ENCODE measurements at places on chromosomes 11 and 22.

DNA sequence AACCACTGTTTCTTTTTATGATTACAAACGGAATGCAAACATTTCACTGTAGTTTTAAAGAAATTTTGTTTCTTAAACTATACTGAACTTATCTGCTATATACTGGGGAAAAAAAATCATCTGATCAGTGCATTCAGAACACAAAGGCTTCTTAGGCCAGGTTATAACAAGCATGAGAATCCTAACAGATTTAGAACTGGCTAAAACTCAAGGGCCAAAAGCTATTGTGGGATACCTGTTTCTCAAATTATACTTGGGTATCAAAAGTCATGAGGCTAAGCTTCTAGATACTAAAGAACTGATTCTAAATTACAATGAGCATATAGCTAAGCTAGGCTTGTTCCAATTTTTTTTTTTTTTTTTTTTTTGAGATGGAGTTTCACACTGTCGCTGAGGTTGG lies 29.7 kb upstream of the CHRNA10 start:
- no peak for DNase-seq

DNA sequence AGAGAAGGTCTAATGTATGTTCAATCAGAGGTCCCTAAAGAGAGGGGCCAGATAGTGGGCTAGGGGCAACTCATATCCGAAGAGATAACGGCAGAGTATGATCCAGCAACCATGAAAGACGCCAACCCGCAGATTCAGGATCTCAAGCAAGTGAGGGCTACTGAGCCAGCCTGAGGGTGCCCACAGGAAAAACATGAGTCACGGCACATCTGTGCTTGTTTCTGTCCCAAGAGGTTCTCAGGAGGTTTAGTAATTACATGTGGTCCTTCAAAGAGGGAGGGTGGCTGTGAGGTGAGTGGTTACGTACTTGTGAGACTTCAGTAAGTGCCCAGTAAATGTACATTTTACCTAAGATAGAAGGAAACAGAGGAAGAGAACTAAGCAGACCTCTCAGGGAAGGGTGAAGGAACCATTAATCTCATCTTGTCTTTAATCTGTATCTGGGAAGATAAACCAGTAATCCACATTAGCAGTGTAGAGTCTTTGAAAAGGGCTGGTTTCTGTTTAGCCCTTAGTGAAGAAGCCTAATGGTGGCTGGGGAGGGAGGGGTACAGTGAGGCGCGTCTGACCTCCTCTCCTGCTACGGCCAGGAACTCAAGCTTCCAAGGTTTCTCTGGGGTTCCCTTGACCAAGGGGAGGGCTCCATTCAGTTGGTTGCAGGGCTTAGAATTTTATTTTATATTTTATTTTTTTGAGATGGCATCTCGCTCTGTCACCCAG lies 10.2 kb downstream of the SIRT3 start:
- DNase-seq: no peak

- peak; percentile 18 for DNase-seq
These were observed 265.5 kb upstream of the ISX start for GRCh38 chr22:34800260-34800980.

GRCh38 chr22:24834845-24835570 lies 29.0 kb downstream of the SGSM1 start:
- no peak for DNase-seq

- DNase-seq: no peak
These were observed 59.3 kb upstream of the NECTIN1 start for GRCh38 chr11:119788096-119788883.

DNA sequence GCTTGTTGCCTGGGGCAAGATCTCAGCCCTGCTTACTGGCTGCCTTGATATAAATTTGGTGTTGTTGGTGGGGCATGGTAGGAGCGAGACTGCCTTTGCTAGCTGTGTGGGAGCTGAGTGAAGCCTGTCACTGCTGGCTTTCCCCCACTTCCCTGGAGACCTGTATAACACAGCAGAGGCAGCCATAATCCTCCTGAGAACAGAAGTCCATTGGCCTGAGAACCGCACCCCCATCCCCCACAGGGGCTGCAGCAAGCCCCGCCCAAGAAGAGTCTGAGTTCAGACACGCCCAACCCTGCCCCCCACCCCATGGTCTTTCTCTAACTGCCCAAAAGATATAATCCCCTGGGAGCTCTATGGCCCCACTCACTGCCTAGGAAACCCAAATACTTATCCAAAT lies 39.2 kb upstream of the ARHGAP42 start:
- DNase-seq: no peak

- no peak for DNase-seq
These were observed 86.4 kb upstream of the TBCEL start for GRCh38 chr11:120937501-120937900.

DNA sequence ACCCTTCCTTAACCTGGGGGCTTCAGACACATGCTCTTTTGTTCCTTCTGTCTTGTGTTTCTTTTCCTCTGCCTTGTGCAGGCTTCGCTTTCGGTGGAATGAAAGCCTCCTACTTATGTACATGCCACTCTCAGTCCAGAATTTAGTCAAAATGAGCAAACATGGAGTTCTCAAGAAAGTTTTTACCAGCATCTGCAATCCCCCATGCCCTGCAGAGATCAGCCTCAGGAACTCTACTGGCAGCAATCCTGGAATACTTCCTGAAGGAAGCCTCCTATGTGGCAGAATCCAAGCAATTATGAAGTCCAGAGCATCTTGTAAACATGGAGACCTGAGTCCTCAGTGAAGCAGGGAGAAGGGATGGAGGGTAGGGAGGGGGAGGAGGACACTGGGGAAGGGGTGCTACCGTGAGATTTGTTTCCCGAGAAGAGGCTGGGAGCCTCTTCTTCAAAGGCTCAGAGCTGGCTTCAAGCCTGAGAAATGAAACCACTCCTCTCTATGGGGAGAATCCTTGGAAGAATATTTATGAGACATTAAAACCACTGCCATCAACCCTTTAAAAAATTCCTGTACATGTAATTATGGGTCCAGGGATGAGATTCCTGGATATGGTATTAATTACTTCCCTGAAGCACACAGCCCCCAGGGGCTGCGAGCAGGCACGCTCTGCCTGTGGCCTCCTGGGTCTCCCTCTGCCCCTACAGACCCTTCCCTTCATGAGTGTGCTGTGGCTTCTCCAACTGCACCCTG lies 58.4 kb downstream of the TENM4 start:
- DNase-seq: no peak

DNA sequence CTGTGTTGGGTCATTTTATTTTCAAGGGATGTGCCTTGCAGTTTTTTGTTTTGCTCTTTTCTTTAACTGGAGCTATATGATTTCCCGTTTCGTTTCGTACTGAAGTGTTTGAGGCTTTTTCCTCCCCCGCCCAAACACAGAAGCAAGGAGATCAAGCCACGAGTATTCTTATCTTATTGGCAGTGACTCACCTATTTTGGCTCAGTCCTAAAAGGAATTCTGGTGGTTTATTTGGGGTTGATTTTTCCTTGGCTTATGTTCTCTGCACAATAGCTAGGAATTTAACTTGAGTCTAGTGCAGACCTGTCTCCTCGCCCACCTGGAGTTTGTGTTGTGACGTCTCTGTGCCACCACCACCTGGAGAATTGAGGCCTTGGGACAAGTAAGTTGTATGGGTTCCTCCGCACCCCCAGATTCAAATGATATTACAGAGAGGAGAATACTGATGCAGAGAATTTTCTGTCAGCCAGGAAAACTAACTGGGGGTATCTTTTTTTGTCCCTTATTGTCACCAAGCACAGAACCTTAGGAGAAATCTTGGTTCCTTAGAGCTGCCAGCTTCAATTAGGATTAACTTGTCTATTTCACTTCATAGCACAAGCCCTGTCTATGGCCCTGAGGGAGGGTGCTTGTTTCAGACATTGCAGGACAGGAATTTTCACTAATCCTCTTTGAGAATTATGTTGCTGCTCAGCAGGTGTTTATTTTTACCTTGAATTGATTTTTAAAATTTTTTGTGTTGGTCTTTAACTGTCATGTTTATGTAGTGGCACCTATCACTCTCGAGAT lies 90.4 kb upstream of the BIRC3 start:
- no peak for DNase-seq

GRCh38 chr11:96038046-96038445 lies 114.1 kb upstream of the MTMR2 start:
- no peak for DNase-seq

GRCh38 chr11:112520354-112520753 lies 259.7 kb upstream of the PLET1 start:
- peak; percentile 47 for DNase-seq

DNA sequence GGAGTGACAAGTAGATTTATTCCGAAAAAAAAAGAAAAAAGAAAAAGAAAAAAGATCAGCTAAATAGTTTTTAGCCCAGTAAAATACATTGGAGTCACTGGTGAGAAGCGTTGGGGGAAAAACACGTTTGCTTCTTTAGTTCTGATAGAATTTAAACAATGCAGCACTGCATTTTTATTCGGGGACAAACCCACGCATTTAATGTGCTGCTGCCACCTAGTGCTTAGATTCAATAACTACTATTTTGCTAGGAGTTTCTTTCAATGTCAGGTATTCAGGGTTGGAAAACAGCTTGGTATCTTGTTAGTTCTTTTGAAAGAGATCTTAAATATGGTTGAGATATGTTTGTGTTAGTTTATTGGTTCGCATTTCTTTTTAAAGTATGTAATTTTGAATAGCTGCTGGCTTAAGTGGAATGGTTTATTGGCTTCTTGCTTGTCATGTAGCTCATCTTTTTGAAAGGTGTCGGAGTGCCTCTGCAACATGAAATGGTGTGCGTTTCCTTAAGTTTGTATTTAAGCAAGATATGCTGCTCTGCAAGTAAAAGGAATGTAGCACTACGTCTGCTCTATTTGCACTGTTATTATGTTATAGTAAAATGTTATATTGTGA lies 41.9 kb downstream of the SVIP start:
- peak; percentile 30 for DNase-seq

GRCh38 chr11:96265220-96265737 lies 77.7 kb downstream of the MAML2 start:
- no peak for DNase-seq

- peak; percentile 54 for DNase-seq
These were observed 453.5 kb downstream of the OPCML start for GRCh38 chr11:133078591-133079404.

DNA sequence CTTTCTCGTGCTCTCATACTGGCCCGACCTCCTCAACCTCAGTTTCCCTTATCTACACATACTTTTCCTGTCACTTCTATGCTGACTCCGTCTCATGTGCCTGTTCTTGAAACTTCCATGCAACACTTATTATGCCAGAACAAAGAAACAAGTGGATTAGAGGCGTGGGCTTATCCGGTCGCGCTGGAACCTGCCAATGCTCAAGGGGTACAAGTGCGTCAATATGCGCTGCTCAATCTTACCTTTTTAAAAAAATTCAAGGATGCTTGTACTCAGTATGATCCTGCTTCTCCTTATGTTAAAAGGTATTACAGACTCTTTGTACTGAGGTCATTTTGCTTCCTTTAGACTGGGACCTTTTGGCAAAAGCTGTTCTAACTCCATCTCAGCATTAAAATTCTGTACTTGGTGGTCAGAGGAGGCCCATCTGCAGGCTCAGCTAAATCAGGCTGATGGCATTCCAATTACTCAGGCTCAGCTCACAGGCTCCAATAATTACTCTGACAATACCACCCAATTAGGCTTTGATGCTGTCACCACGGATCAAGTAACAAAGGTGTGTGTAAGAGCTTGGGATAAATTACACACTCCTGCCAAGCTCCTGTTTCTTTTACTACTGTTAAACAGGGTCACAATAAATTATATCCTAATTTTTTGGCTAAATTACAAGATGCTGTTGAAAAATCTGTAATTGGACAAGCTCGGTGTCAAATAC lies 26.3 kb upstream of the ALDH3B2 start:
- peak; percentile 54 for DNase-seq

DNA sequence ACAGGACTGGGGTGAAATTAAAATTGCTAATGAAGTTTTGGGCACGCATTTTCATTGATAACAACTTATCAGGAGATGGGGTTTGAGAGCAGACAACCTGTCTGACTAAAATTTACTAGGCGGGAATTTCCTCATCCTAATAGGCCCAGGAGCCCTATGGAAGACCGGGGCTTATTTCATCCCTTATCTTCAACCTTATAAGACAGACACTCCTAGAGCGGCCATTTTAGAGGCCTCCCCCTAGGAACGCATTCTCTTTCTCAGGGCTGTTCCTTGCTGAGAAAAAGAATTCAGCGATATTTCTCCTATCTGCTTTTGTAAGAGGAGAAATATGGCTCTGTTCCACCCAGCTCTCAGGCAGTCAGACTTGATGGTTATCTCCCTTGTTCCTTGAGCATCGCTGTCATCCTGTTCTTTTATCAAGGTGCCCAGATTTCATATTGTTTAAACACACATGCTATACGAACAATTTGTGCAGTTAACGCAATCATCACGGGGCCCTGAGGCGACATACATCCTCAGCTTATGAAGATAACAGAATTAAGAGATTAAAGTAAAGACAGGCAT lies 39.3 kb upstream of the ZC3H12C start:
- no peak for DNase-seq
